ENCODE measurements at places on chromosomes 3 and 15.

DNA sequence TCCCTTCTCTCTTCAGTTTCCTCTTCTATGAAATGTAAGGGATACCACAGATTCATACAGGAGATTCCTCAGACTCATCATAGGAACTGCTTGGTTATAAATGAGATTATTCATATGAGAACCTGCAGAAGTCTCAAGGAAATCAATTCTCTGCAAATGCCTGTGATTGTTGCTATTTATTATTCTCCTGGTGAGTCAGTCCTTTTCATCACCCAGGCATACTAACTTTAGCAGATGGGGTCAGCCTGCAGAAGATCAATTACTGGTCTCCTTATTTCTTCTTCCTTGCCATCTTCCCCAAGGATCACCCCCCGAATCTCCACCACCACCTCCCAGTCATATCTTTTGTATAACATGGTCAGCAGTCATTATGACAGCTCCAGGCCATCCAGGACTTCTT lies 53.8 kb upstream of the DCP1A start:
- no peak for DNase-seq

DNA sequence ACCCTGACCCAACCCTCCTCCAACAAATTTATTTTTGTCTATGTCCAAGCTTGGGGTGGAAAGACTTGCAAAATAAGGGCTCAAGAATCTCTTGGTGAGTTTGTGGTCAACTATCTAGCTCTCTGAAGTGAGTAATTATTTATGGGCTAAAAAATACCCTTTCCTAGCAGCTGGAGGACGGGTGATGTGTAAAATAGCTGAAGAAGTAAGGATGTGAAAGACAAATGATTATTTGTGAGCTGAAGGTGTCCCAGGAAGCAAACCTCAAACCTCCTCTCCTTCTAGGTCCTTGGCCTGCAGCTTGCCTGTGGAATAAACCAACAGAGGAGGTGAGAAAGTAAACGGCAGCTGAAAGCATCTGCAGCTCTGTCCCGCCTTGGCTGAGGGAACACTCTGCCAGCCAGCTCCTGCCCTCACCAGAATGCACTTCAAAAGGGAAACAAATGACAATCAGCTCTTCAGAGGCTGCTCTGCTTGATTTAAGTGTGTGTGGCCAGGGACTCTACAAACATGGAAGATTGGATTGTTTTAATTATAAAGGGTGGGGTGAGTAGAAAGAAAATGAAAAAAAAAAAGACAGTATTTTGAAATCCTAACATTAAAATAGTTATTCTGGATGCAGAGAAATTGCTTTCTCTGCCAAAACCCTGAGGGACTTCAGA lies 60.3 kb downstream of the TM4SF4 start:
- peak; percentile 44 for DNase-seq

DNA sequence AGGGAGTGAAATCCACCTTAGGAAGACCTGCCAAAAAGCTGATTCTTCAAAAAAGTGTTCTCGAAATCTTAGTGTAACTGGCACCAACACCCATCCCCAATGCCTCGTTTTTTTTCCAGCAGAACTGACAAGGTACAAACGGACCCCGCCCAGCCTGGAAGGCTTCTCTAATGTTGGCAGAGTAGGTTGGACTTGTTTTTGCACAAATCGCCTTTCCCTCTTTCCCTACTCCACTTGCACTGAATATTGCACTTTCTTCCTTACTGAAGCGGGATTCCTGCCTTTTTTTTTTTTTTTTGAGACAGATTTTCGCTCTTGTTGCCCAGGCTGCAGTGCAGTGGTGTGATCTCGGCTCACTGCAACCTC lies 544 bp upstream of the TIMMDC1 start:
- peak; percentile 38 for DNase-seq

GRCh38 chr3:106759731-106760130 lies 617.5 kb upstream of the CCDC54 start:
- DNase-seq: no peak

DNA sequence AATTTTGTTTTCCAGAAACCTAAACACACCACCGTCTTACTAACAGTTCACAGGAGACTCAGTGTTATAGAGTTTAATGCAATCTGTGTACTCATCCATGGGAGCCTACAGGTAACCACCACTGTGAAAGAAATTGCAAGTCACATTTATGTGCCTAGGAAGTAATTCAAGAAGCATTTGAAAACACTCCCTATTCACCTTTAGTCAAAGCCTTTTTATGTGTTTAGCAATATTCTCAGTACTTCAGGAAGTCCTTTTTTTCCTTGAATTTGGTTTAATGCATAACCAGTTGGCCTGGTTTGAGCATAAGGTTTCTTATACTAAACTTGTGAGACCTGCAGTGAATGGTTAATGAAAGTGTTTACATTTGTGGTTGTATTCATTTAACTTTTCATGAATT lies 346.1 kb downstream of the CHST2 start:
- DNase-seq: no peak

DNA sequence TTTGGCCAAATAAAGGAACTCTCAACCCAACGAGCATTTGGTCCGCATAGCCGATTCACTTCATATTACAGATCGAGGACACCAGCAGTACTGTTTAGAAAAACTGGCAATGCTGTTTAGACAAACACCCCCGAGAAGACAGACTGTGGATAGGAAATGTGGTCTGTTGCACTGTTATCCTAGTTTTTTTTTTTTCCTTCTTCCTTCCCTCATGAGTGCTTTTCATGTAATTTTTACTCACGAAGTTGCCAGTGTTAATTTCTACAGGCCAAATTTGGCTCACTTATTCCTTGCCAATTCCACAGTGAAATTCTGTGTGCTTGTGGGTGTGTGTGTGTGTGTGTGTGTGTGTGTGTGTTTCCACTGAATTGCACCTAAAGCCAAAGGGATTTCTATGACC lies 165.7 kb downstream of the FOXP1 start:
- DNase-seq: no peak

DNA sequence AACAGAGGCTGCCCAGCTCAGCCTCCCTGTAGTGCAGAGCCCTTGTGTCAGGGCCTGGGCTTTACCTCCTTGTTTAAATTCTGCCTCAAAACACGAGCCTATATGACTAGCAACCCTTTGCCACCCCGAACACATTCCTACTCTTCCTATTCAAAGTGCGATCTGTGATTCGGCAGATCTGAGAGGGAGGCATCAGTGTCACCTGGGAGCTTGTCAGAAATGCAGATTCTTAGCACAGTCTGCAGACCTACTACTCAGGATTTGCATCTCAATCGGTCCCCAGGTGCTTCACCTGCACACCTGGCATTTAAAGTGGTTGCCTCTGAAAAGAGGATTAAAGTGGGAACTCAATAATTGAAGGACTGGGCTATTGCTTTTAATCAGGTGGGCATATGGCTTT lies 273.2 kb upstream of the TOPAZ1 start:
- no peak for DNase-seq

GRCh38 chr3:32397941-32398340 lies 6.3 kb downstream of the CMTM7 start:
- no peak for DNase-seq

- DNase-seq: no peak
These were observed 38.6 kb downstream of the FAM3D start for GRCh38 chr3:58627941-58628340.

- DNase-seq: no peak
These were observed 35.9 kb upstream of the PPP2R3A start for GRCh38 chr3:135929670-135930069.

GRCh38 chr3:163671201-163671600 lies 1407.1 kb downstream of the SI start:
- no peak for DNase-seq

- DNase-seq: no peak
These were observed 180.6 kb upstream of the LRRN1 start for GRCh38 chr3:3618623-3619022.

DNA sequence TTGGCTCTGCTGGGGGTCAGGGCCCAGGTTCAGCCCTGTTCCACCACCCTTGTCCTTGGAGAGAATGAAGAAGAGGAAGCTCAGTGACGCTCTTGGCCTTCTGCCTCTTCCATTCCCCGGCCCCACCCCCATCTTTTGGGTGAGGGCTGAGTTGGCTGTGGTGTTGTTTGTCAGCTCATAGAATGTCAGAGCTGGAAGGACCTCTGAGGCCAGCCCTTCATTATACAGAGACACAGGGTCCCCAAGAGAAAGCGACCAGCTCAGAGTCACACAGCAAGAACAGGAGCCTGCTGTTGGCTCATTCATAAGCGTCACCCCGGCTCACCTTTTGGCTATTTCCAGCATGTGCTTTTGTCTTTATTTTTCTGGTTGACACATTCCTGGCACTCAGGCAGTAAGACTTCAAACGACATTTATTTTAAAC lies 68.2 kb downstream of the AAGAB start:
- DNase-seq: peak; percentile 47

GRCh38 chr15:89652666-89653065 lies 2.6 kb downstream of the KIF7 start:
- no peak for DNase-seq

DNA sequence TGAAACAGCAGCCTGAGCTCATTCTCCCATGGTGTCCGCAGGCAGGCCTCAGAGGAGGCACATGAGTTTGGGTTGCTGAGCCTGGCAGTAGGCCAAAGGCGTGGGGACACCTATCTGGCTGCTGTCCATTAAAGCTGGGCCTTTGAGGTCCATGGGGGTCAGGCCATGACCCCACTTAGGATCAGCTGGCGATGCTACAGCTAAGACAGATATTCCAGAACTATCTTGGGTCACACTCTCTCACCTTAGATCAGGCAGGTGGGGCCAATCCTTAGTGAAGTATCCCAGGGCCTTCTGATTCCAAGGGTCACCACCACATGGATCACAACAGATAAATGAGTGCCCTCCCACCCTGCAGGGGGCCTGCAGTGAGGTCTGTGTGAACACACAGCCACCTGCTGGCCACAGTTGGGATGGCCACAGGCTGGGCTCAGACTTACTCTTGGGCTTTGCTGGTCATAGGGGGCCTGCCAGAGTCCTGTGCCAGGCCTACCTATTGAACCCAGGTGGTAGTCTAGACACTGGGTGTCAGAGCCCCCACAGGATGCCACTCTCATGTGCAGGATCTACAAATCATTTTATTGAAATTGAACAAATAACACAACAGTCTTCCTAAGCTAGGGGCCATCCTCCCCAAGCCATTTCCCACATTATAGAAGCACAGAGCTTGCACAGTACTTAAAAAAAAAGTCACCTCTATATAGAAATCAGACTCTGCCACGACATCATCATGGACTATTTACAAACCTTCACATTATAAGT lies 2.0 kb upstream of the HYAL2 start:
- peak; percentile 70 for DNase-seq

DNA sequence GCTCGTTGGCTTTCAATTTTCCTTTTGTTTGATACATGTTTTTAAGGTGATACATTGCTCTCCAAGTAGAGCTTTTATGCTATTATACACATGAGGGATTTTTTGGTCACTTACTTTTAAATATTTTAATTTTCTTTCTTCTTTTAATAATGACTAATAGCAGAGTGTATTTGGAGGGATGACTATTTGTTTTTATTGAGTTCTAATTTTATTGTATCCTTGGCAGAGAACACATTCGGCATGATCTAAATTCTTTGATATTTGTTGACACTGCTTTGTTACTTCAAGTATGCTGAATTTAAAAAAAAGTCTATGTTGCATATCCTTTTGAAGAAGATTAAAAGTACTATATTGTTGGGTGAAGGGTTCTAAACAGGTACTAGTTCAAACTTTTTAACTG lies 149.9 kb upstream of the PDZRN3 start:
- no peak for DNase-seq

GRCh38 chr15:66703540-66703941 lies 1.5 kb downstream of the SMAD6 start:
- no peak for DNase-seq

DNA sequence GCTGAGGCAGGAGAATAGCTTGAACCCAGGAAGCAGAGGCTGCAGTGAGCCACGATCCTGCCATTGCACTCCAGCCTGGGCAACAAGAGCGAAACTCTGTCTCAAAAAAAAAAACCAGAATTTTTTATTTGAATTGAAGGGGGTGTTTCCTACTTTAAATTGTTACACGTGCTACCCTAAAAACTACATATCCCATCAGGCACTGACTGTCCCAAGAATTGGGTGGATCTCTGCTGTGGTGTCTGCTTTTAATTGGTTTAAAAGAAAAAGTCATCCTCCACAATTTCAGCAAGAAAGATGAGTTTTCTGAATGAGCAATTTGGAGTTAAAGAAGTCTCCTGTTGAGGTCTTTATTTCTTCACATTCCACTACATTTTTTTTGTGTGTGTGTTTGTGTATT lies 2.1 kb downstream of the PDIA3 start:
- no peak for DNase-seq

- DNase-seq: no peak
These were observed 166.9 kb downstream of the DCLK3 start for GRCh38 chr3:36597422-36597821.

GRCh38 chr15:91548549-91548948 lies 305.0 kb upstream of the SLCO3A1 start:
- no peak for DNase-seq

GRCh38 chr3:37504583-37505357 lies 330.4 kb upstream of the LRRFIP2 start:
- no peak for DNase-seq

DNA sequence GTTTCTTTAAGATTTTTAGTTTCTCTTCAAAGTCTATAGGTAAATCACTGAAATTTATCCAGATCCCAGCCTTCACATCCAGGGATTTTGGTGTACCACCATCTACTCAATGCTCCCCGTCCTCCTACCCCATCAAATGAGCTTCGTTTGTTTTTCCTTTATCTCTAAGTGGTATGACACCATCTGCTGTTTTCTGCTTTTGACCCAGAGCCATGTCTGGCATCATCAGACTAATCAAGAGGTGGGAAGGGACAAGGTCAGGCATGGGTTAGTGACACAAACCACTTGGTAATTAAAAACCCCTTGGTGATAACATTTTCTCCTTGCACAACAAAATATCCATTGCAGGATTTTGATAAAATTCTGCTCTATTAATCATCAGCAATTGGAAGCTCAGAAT lies 92.7 kb upstream of the GOLGA8J start:
- DNase-seq: no peak

DNA sequence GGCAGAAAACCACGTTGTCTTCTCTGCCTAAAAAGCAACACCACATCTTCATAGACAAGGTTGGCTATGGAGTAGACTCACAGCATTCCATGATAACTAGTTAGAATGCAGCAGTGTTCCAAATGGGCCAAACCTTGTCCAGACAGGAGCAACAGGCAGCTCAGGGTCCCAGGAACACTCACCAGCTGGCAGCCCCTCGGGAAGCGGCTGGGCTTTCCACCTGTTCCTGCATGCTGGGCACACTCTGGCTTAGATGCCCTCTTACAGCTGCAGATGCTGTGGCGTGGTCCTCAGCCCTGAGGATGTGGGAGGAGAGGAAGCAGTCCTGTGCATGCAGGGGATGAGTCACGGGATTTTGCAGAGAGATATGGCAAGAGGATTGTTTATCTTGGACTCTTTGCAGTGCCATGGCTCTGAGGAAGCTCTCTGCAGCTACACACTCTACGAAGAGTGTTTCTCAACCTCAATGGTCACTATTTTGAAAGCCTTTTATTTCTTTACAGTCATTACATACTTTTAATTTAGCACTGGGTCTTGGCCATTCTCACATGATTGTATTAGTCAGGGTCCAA lies 11.3 kb downstream of the NRROS start:
- no peak for DNase-seq

DNA sequence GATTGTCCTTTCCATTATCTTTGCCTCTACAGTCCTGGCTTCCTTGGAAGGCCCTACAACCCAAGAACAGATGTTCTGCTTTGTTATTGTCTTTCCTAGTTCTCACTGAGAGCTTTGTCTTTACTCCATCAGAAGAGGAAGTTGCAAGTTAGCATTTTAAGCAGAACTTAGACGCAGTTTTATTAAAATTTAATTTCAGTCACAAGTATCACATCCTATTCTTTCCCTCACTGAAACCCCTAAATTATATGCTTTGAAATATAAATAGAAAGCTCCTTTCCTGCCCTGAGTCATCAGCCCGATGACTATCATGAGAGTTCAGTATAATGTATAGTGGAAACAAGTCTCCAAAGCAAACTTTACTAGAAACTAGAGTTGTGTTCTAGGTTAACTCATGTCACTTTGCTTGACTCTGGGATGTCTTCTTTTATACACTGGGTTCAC lies 291.2 kb upstream of the RBMS3 start:
- no peak for DNase-seq

All from head of caudate nucleus (tissue), 42 donors.